Stimulated activated CD4-positive, alpha-beta T cell treated with anti-CD3 and anti-CD28 coated beads, Interleukin-15, amount 100 ng/mL, for 1 hour (primary cell): ENCODE measurements at places on chromosomes 1 and 21.

- DNase-seq: no peak
Measured at GRCh38 chr1:232690285-232690935, 60.5 kb upstream of the SIPA1L2 start.

DNA sequence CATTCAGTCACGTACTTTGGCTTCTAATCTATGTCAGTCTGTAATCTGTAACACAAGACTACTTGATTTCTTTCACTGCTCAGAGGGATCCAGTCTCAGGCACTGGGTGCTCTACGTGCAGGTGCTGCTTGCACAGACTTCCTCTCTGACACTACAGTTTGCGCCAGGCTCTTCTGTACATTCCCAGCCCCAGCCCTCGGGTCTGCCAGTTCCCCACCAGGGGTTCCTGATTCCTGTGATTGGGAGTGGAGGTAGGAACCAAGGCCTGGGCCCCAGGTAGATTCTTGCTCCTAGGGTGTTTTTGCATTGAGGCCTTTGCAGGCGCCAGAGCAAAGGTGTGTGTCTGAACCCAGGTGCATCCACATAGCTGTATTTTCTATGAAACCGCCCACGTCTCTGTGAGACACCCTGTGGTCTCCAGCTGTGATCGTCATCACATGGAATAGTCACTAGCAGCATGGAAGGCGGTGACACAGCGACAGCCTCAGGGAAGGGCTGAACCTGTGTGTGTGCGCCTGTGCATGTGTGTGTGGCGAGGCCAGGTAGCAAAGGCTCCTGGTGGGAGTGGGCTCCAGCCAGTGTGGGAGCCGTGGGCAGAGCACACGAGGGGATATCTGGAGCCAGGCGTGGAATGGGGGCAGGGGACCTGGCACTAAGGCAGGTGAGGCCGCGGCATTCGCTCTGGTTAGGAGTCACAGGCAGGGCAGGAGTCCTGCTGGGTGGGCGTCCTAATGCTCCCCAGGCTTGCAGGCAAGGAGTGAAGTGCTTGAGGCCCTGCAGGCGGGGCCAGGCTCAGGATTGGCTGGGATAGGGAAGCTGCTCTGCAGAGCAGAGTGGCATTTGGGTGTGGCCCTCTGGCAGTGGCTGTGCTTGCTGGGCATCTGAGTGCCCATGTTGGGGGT, 5.2 kb downstream of the GJC2 start:
- DNase-seq: no peak

DNA sequence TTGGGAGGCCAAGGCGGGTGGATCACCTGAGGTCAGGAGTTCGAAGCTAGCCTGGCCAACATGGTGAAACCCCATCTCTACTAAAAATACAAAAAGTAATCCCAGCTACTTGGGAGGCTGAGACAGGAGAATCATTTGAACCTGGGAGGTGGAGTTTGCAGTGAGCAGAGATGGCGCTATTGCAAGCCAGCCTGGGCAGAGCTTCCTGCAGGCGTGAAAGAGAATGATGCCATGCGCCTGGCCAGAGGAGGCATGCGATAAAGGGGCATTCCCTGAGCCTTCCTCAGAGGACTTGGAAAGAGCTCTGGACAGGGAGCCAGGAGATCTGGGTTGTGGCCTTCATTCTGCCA, 3.2 kb downstream of the E2F2 start:
- no peak for DNase-seq

- no peak for DNase-seq
Measured at GRCh38 chr1:59814901-59815825, at the start of gene HOOK1. Gene HOOK1 (plus strand): TSS chr1:59814949. CDS start chr1:59815118, 169 bp downstream.

- DNase-seq: no peak
Measured at GRCh38 chr1:225114354-225114990, 185.0 kb downstream of the DNAH14 start.

- no peak for DNase-seq
Measured at GRCh38 chr1:33821291-33821690, 42.6 kb upstream of the HMGB4 start.

- DNase-seq: peak; percentile 26
Measured at GRCh38 chr1:241551759-241552638, 19.8 kb downstream of the KMO start.

- DNase-seq: no peak
Measured at GRCh38 chr1:31460027-31460426, 47.0 kb downstream of the SERINC2 start.

- no peak for DNase-seq
Measured at GRCh38 chr1:69504730-69505252, 62.9 kb upstream of the LRRC7 start.

- no peak for DNase-seq
Measured at GRCh38 chr1:205907794-205908193, 35.5 kb downstream of the SLC26A9 start.

- no peak for DNase-seq
Measured at GRCh38 chr1:87108228-87108627, 193.8 kb downstream of the HS2ST1 start.

DNA sequence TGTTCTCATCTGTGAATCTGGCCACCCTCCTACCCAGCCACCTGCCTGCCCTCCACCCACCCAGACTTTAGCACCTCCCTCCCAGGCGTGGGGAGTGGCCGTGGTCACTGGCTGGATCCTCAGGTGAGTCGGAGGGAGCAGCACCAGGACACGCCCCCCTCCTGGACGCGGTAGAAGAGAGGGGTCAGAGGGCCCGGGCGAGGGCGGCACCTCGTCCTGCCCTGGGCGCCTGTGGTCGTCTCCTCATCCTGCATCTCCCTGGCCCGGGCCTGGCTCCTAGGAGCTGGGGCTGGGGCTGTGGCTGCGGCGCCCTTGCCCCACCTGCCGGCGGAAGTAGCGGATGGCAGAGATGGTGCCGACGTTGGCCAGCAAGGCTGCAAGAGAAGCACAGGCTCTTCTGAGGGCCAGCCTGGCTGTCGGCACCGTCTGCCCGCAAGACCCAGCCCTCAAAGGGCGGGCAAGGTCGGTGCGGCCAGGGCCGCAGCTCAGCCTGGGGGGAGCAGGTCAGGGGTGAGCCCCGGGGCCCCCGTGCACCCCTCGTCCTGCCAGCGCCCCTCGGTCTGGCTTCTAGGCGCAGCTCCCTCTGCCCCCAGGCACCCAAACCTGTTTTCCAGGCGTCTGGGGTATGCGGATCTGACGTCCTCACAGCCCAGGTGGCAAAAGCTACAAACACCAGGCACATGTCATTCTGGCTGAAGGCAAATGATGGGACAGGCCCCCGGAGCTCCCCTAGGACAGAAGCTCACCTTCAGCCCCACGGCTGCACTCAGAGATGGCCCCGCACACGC, 5.8 kb downstream of the PERM1 start:
- DNase-seq: peak; percentile 38

- no peak for DNase-seq
Measured at GRCh38 chr1:11938722-11939526, 4.4 kb downstream of the PLOD1 start.

DNA sequence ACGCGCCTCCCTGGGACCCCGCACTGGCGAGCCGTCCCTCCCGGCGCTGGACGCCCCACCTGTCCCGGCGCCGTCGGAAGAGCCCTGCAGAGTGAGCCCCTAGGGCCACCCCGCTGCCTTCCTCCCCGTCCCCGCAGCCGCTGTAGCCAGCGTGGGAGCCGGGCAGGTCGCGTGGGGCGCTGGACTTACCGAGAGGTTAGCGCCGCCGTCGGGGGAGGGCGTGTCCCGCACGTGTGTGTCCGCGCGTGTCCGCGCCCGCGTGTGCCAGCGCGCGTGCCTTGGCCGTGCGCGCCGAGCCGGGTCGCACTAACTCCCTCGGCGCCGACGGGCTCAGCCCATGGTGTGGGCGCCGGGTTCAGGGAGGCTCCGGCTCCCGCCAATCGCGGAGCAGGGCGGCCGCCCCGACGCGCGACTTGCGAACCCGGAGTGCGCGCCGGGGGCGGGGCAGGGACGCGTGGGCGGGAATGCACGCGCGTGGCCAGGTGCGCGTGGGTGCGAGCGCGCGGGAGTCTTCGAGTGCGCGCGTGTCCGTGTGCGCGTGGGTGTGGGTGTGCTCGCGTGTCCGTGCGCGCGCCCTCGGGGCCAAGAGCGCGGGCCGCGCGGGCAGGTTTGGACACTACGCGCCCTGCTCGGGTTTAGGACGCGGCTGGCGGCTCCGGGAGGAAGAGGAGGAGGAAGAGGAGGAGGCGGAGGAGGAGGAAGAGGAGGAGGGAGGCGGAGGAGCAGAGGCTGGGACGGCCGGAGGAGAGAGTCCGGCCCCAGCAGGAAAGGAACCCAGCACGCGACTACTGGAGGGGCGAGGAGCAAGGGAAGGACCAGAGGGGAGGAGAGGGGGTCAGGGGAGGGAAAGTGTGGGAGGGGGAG, 145.2 kb upstream of the ETS2 start:
- DNase-seq: no peak

DNA sequence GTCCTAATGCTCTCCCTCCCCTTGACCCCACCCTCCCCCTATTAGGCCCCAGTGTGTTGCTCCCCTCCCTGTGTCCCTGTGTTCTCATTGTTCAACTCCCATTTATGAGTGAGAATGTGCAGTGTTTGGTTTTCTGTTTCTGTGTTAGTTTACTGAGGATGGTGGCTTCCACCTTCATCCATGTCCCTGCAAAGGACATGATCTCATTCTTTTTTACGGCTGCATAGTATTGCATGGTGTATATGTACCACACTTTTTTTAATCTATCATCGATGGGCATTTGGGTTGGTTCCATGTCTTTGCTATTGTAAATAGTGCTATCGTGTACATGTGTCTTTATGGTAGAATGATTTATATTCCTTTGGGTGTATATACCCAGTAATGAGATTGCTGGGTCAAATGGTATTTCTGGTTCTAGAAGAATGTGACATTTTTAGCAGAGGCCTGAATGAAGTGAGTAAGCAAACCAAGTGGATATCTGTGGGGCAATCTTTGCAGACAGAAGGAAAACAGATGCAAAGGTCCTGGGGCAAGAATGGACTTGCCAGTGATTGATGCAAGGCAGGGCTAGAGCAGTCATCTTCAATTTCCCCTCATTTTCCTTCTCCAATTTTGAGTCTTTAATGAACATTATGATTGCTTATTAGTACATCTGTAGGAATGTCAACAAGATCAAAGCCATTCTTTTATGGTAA, 50.2 kb downstream of the UBE4B start:
- DNase-seq: no peak

- no peak for DNase-seq
Measured at GRCh38 chr1:215056584-215056983, 26.0 kb upstream of the KCNK2 start.

DNA sequence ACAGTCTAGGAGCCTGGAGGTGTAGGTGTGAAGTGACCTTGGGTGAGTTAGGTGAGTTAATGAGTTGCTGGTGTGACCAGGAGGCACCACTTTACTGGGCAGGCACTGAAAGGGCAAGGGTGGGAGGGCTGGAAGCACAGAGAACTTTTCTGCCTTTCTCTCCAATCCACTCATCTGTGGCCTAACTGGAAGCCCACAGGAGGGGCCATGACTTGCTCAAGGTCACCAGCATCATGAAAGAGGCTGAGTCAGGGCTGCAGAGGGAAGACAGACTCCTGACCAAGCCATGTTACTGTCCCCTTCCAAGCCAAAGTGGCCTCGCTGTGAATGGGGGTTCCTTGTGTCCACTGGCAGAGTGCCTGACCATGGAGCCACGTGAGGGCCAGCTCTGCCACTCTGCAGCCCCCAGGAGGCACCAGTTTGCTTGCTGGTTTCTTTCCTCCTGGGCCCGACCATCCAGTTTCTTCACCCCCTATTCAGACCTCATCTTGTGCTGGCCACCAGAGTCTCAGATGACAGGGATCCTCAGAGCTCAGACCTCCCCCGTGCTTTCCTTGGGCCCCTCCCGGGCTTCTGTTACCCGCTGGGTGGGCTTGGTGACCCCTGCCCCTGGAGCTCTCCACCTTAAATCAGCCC, 4.3 kb upstream of the BSND start:
- no peak for DNase-seq
